Activated naive CD8-positive, alpha-beta T cell treated with anti-CD3 and anti-CD28 coated beads for 36 hours (primary cell): ENCODE measurements at places on chromosomes 16 and 17.

GRCh38 chr17:20184977-20185619, 175.9 kb downstream of the SPECC1 start:
- DNase-seq: no peak

GRCh38 chr17:18277076-18277475, 16.6 kb downstream of the MIEF2 start:
- no peak for DNase-seq

GRCh38 chr16:66622863-66623262, 18.4 kb downstream of the CMTM3 start:
- no peak for DNase-seq

DNA sequence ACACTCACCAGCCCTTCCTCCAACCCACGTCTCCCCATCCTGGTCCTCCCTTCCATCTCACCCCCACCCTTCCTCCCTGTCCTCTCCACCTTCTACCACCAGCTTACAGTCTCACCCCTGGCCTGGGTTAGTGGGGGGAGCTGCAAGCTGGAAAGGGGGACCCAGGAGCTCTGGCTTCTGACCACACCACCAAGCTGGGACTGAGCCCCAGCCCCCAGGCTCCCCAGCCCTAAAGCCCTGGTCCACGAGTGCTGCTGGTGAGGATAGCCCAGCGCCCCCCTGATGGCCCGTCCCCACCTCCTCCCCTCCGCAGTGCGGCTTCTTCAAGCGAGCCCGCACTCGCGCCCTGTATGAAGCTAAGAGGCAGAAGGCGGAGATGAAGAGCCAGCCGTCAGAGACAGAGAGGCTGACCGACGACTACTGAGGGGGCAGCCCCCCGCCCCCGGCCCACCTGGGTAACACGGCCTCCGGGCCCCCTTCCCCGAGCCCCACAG, 7.2 kb upstream of the PDK2 start:
- DNase-seq: no peak

GRCh38 chr17:57701124-57701523, 44.0 kb downstream of the CCDC182 start:
- no peak for DNase-seq

DNA sequence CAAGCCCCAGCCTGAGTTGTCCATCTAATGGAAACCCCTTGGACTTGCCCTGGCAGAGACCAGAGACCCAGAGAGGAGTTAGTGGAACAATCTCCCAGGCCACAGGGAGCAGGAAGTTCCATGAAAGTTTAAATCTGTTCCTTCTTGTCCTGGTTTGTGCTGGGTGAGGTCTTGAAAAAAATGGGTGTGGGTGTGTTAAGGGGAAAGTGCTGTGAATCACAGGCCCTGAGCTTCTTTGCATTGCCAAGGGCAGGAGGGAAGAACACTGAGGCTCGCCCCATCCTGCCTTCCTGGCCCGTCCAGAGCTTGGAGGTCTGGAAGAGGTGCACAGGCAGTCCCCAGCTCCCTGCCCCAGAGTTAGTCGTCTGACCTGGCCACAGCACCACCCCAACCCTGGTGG, 2.3 kb downstream of the ADORA2B start:
- no peak for DNase-seq

DNA sequence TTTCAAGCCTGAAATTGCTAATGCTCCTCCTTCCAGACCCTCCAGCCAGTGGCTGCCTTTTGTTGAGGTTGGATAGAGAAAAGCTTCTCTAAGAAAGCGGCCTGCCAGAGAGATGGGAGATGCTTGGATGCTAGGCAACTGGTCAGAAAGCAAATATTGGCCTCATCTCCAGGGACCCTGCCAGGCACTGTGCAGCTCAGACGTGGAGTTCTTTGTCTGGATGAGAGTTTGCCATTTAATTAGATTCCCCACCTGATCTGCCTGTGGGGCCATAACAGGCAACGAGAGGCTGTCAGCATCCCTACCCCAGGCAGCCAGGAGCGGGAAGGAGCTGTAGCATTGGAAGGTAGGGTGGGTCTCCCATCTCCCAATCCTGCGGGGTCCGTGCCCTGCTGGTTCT, 52.7 kb downstream of the ASIC2 start:
- no peak for DNase-seq

- DNase-seq: no peak
Measured at GRCh38 chr17:50949128-50949988, 83.2 kb upstream of the TOB1 start.

- DNase-seq: peak; percentile 59
Measured at GRCh38 chr17:21286909-21287702, 2.6 kb downstream of the MAP2K3 start.

- DNase-seq: no peak
Measured at GRCh38 chr16:22092143-22092933, at the start of gene VWA3A. Gene VWA3A, plus strand, starts transcription at chr16:22092541. Its CDS starts 97 bp downstream, at chr16:22092638.

DNA sequence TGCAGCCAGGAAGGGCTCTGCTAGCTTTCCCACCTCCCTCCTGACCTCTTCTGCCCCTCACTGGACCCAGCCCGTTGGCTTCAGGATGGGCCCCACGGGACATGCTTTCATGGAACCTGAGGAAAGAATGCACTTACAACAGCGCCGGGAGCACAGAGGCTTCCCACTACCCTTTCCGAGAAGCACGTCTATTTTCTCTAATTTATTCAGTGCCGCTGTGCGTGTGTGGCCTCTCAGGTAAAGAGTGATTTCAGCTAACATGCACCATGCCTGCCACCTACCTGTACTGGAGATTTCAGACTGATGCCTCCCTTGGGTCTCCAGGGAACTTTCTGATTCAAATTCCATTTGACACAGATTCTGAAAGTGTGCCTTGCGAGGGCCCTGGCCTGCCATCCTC, 140.1 kb downstream of the CYLD start:
- no peak for DNase-seq

- peak; percentile 5 for DNase-seq
Measured at GRCh38 chr17:33038740-33039139, 47.1 kb downstream of the SPACA3 start.

- DNase-seq: no peak
Measured at GRCh38 chr16:21949713-21950260, 3.4 kb upstream of the UQCRC2 start.

DNA sequence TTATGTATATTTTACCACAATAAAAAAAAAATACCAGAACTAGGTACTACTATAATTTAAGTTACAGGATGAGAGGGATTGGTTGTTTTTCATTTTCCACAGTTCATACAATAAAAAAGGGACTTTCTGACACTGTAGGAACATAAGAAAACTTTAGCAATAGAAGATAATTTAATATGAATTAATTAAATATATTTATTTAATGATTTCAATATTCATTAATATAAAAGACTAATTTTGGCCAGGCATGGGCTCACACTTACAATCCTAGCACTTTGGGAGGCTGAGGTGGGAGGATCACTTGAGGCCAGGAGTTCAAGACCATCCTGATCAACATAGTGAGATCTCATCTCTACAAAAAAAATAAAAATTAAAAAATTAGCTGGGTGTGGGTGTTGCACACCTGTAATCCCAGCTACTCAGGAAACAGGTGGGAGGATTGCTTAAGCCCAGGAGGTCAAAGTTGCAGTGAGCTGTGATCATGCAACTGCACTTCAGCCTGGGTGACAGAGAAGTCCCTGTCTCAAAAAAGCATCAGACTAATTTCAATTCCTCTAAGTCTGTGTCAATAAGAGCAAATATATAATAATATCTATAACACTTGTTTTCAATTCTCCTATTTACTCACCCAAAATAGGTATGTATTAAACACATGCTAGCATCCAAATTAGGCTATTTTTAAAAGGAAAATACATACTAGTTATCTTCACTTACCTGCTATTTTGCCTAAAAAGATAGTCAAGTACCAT, 79.6 kb downstream of the BRIP1 start:
- no peak for DNase-seq

GRCh38 chr17:45229681-45230409, 8.2 kb downstream of the FMNL1 start:
- peak; percentile 72 for DNase-seq

- DNase-seq: peak; percentile 36
Measured at GRCh38 chr16:3656491-3657468, 2.3 kb downstream of the DNASE1 start.

DNA sequence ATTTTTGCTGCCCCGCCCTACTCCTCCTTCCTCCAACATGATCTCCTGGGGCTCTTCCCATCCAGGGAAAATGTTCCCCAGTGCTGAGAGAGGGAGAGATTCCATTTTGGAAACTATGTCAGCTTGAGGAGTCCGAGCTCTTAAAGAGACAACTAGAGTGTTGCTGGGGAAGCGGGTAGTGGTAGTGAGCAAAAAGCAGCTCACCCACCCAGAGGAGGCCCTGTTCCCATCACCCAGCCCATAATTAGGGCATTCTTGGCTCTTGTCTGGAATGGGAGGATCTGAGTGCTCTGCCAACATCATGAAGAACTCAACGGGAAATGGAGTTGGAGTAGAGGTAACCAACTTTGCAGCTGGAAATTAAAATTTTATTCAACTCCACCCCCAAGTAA, 9.1 kb upstream of the MSL1 start:
- DNase-seq: no peak

- DNase-seq: no peak
Measured at GRCh38 chr17:82862737-82863382, 23.0 kb upstream of the ZNF750 start.

DNA sequence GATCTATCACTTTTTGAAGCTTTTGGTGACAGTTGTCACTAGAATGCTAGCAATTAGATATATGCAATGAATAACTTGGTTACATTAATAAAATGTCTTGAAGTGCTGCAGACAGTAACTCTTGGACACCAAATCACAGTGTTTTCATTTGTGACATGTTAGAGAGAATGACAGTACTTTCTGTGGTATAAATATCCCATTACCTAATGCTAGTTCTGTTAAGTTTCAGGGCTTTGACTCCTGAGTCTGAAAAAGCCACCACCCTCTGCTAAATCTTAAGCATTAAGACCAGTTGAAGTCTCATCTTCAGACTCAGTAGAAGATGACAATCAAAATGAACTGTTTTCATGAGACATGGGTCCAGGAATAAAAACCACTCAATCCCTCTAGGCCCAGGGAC, 10.6 kb upstream of the CPHXL2 start:
- no peak for DNase-seq

GRCh38 chr17:28392491-28392890, 13.5 kb downstream of the SLC46A1 start:
- DNase-seq: no peak

GRCh38 chr17:64460955-64461354, 12.0 kb downstream of the MILR1 start:
- no peak for DNase-seq

DNA sequence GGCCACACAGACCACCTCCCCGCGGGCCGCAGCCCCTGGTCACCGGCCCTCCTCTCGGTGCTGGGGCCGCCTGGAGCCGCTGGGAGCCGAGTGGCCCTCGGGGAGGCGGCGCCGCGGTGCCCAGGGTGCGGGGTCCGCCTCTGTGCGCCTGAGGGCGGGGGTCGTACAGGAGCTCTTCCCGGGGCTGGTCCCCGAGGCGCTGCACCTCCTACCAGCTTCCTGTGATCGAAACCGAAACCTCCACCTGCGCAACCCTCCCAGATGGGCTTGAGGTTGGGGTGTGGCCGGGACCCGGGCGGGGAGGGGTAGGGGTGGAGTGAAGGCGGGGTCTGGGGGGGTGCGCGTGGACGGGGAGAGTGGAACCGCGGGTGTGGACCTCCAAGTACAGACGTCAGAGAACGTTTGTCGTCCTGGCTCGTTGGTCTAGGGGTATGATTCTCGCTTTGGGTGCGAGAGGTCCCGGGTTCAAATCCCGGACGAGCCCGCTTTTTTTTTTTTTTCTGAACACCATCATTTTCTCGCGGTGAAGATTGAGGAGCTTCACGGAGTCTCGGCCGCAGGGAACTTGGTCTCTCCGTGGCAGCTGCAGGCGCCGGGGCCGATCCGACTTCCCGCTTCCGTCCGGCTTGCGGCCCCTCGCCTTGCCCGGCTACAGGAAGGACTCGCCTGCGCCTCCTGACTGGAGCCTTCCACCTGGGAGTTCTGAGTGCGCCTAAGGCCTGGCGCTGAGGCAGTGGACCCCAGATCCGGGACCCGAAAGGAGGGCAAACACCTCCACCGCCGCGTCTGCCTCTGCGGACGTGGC, 23.9 kb downstream of the ZNF213 start:
- DNase-seq: peak; percentile 84

DNA sequence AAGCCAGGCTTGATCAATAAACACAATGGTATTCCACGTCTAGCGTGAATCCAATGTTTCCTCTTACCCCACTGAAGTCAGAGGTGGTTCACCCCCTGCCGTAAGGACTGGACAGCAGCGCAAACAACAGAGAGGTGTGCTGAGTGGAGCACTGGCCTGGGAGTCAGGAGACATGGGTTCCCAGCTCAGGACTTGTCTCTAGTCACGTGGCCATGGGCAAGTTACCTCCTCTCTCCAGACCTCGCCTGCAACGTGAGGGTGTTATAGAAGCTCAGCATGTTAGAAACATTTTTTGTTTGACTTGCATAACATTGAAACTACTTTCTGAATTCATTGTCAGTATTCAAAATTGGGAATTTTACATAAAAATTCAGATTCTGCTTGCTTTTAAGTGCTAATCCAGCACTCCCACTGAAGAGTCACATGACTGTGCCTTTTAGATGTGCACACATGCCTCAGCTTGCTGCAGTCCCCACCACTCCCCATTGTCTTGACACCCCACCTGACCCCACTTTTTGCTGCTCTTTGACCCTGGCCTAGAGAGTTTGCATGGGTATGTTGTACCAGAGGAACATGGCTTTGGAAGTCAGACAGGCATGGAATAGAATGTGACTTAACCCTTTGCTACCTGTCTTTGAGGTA, 8.8 kb upstream of the CPNE2 start:
- DNase-seq: no peak
